Activated CD8-positive, alpha-beta memory T cell treated with anti-CD3 and anti-CD28 coated beads, Interleukin-2, amount 10 ng/mL, durations not matched to agents 7 days and 5 days (primary cell): ENCODE measurements at places on chromosomes 12 and 14. TPM values are rescaled to one million over a fixed set of nuclear protein-coding genes. Genes with fewer than 3 reads are reported as not detected.

GRCh38 chr12:57810450-57810849, 8.1 kb downstream of the AVIL start:
- no peak for DNase-seq
- no peaks in the 10 kb centered on the region for H3K4me1 ChIP-seq
- H3K27ac ChIP-seq, result no peak overlapping the region
- H3K36me3 ChIP-seq, result no peaks in the 10 kb centered on the region
- H3K4me3 ChIP-seq, result no peak overlapping the region

DNA sequence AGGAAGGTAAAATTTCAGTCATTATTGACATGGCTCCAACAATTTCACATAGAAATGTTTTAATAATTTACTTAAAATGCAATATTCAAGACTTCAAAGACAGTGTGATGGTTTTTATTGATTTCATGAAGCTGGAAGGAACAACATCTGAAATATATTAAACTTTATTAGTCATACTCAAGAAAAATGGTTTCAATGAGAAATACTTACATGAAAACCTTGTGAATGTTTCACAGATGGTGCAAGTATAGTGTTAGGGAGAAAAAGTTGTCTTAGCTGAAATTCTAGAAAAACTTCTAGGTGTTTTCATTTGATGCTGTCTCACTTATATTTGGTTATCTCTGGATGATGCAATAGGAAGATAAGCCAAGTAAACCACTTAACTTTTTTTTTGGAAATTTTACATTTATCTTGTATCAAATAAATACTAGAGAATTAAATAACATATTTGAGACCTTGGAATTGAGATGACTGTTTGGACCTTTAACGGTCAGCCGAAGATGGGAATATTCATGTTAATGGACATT, 65.5 kb downstream of the PELI2 start:
- no peak overlapping the region for H3K27ac ChIP-seq
- peaks cover 4% of the 10 kb centered on the region for H3K27me3 ChIP-seq
- no peaks in the 10 kb centered on the region for H3K36me3 ChIP-seq

GRCh38 chr14:50778721-50779483, 52.1 kb downstream of the NIN start:
- no peak for DNase-seq
- peak overlapping the region; percentile 49 for H3K27ac ChIP-seq
- no peak overlapping the region for H3K4me3 ChIP-seq
- H3K36me3 ChIP-seq, result peaks cover 21% of the 10 kb centered on the region
- H3K27me3 ChIP-seq, result no peaks in the 10 kb centered on the region

GRCh38 chr14:68924186-68925158, 54.6 kb downstream of the ACTN1 start:
- peaks cover 6% of the 10 kb centered on the region for H3K27me3 ChIP-seq
- peaks cover 15% of the 10 kb centered on the region for H3K36me3 ChIP-seq
- no peak overlapping the region for H3K4me3 ChIP-seq
- DNase-seq, result no peak
- H3K27ac ChIP-seq, result no peak overlapping the region

- no peak overlapping the region for H3K27ac ChIP-seq
- H3K36me3 ChIP-seq, result no peaks in the 10 kb centered on the region
- DNase-seq, result no peak
- no peaks in the 10 kb centered on the region for H3K4me1 ChIP-seq
Measured at GRCh38 chr12:66603461-66603860, 75.4 kb downstream of the GRIP1 start.

DNA sequence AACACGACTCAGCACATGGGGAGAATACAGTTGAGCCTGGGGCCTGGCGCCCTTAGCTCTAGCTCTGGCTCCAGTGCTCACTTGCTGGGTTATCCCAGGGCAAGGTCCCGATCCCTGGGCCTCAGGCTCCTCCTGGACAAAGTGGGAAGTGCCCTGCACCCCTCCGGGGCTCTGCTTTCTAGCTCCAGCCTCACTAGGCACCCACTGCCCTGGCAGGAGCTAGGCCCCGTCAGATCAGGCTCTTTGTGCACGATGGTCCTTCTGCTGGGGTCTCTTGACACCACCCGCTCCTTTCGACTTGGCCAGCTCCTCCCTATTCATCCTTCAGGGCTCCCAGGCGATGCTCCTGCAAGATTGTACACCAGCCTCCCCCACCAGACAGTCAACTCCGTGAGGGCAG, 23.4 kb downstream of the NCKAP5L start:
- H3K27me3 ChIP-seq, result no peaks in the 10 kb centered on the region
- DNase-seq, result no peak
- H3K4me1 ChIP-seq, result no peaks in the 10 kb centered on the region
- H3K4me3 ChIP-seq, result no peak overlapping the region
- no peak overlapping the region for H3K27ac ChIP-seq

DNA sequence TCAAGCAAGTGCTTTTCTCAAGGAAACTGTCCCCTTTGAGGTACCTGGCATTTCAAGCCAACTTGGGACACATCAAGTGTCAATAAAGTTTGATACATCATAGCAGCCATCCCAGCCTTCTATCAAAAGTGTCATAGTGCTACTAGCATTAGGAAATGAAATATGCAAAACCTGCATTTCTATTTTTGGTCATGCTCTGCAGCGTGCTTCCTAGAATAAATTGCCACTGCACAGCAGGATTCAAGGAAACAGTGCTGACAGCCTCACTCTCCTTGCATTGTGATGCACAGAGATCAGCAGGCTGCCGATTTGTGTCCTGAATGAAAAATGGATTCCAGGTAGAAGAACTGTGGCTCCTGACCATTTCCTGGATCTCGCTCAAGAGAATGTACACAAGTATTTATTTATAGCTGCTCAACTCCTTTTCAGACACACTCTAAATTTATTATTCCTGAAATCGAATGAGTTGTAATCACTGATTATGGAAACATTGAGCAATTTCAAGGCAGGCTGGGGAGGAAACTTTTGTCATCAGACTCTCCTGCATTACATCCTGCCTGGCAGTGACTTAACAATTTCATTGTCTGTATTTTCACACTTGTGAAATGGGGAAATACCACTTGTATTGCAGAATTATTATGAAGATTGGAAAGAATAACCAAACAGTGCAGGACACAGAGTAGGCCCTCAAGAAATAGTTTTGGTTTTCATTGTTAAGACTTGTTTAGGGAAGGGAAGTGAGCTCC, 120.9 kb downstream of the SLC38A6 start:
- no peaks in the 10 kb centered on the region for H3K27me3 ChIP-seq
- H3K4me3 ChIP-seq, result no peak overlapping the region
- peaks cover 35% of the 10 kb centered on the region for H3K4me1 ChIP-seq
- peak overlapping the region; percentile 85 for H3K27ac ChIP-seq
- peak; percentile 45 for DNase-seq
- peaks cover 18% of the 10 kb centered on the region for H3K36me3 ChIP-seq

DNA sequence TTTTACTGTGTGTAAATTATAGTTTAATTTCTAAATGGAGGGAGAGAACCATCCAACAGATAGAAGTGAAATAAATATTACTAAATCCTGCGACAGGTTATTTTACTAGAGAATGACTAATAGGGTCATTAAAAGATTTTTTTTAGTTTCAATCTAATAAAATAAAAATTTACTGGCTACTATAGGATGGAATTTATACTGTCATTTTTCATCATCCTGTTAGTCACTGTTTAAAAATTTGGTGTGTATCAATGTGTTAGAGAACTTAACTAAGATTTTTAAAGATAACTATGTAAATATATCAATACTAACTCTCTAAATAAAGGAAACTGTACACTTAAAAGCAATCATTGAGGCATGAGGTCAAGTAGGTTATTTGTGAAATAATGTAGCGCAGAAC, 41.1 kb upstream of the CDKN3 start:
- no peak overlapping the region for H3K4me3 ChIP-seq
- H3K4me1 ChIP-seq, result no peaks in the 10 kb centered on the region
- no peak for DNase-seq

- no peaks in the 10 kb centered on the region for H3K27me3 ChIP-seq
- no peak for DNase-seq
- no peaks in the 10 kb centered on the region for H3K36me3 ChIP-seq
Measured at GRCh38 chr12:1800401-1801302, 19.7 kb upstream of the LRTM2 start.

GRCh38 chr12:1501695-1502378, 92.5 kb downstream of the FBXL14 start:
- no peak for DNase-seq
- H3K27me3 ChIP-seq, result peaks cover 43% of the 10 kb centered on the region
- H3K4me1 ChIP-seq, result peaks cover 13% of the 10 kb centered on the region
- H3K36me3 ChIP-seq, result no peaks in the 10 kb centered on the region
- H3K27ac ChIP-seq, result no peak overlapping the region
- no peak overlapping the region for H3K4me3 ChIP-seq

DNA sequence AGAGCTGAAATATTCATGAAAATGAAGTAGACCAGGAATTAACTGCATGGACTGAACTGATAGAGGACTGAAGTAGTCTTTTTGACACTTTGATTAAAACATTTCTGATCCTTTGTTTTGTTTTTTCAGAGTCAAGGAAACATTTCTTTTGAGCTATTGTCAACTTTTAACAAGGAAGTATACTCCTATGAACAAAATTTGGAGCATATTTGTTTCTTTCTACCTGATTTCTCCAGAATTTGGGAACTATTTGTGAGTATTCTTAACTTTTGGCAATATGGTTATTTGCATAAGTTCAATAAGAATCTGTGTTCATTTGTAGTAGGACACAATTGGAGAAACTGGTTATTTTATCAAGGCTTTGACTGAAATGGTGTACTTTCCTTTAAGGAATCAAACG, 71.3 kb upstream of the HECTD1 start:
- H3K4me1 ChIP-seq, result peaks cover 12% of the 10 kb centered on the region
- H3K36me3 ChIP-seq, result peaks cover 12% of the 10 kb centered on the region
- H3K4me3 ChIP-seq, result no peak overlapping the region

DNA sequence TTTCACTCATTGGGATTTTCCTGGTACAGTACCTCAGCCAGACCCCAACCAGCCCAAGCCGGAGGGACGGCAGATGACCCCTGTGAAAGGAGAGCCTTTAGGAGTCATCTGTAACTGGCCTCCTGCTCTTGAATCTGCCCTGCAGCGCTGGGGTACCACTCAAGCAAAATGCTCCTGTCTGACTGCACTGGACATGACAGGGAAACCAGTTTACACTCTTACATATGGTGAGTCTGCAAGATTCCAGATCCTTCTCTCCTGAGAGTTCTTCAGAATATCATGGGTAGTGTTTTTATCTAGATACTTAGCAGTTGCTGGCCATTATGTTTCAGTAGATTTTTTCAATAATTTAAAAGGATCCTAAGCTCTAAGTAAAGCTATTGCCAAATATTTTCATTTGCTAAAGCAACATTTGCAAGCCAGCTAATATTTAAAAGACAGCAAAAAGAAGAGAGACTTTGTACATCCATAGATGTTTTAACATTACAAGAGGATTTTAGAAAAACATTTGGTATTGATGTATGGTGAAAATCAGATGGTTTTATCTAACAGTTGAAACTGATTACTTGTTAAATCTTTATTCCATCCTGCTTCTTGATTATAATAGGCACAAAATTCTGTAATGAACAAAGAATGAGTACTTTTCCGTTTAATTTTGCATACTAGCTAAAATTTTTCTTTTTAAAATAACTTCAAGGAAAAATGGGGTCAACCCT, 85.1 kb upstream of the ATF1 start:
- H3K4me3 ChIP-seq, result no peak overlapping the region
- no peaks in the 10 kb centered on the region for H3K27me3 ChIP-seq
- peaks cover 14% of the 10 kb centered on the region for H3K36me3 ChIP-seq
- H3K4me1 ChIP-seq, result peaks cover 2% of the 10 kb centered on the region

DNA sequence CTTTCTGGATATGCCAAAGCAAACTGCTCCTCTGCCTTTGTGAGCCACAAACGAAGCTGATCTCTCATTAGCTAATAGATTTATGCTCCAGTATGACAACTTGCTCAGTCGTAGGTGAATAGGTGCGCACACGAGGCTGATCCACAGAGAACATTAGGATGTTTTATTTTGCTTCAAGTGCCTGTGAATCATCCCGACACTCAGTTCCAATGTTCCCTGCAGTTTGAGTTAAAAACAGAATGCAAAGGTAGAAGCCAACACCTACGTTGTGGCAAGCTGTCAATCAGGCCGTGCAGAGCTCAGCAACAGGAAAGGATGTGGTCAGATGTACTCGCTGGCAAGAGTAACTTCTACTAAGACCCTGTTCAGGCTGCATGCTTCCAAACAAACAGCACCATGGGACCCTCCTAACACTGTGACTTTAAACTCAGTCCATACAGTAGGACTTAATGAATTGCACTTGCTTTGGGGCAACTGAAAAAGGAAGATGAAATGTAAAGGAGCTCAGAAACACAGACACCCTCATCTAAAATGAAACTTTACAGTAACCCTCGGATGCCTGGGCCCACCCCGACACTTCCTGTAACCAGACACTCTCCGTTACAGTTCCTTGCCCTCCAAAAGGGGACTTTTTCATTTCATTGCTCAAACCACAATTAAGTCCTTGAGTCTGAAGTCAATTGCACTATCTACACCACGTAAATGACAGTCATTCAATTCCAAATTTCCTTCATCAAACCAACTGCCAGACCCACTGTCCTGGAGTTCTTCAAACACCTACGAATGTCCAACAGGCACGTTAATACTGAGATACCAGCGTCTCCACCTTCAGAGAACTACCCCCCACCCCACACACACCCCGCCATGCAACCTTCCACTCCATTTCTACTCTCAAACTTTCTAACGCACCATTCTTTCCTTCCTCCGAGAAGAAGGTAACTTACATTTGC, 1.6 kb downstream of the CCDC88C start:
- DNase-seq, result peak; percentile 90
- H3K27me3 ChIP-seq, result peaks cover 5% of the 10 kb centered on the region
- peak overlapping the region; percentile 99 for H3K4me3 ChIP-seq
- H3K27ac ChIP-seq, result peak overlapping the region; percentile 100
- H3K36me3 ChIP-seq, result peaks cover 46% of the 10 kb centered on the region

- peaks cover 13% of the 10 kb centered on the region for H3K27me3 ChIP-seq
- H3K4me1 ChIP-seq, result no peaks in the 10 kb centered on the region
- no peaks in the 10 kb centered on the region for H3K36me3 ChIP-seq
- DNase-seq, result no peak
- H3K4me3 ChIP-seq, result no peak overlapping the region
- no peak overlapping the region for H3K27ac ChIP-seq
Measured at GRCh38 chr12:51636581-51636980, 45.5 kb downstream of the SCN8A start.

DNA sequence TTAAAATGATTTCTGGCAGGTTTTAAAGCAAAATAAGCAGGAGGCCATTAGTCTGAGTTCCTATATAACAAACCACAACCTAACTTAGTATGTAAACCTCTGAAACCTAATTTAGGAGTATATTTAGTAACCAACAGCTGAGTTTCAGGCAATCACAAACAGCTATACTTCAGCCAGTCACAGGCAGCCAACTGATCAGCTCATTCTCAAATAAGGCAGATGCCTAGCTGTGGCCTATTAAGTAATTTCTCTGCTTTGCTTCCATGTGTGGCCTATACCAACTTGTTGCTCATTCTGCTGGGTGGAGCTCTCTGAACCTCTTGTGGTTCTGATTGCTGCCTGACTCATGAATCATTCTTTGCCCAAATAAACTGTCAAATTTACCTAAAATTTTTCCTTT, 408.9 kb upstream of the FBXO33 start:
- no peaks in the 10 kb centered on the region for H3K27me3 ChIP-seq
- no peaks in the 10 kb centered on the region for H3K36me3 ChIP-seq
- no peaks in the 10 kb centered on the region for H3K4me1 ChIP-seq
- no peak for DNase-seq

The DYRK2 gene
- total RNA-seq, result 27.7 TPM

The BRI3BP gene
- total RNA-seq, result 25.8 TPM

The TRIM9 gene
- total RNA-seq, result 0.56 TPM

The KRT6C gene
- not detected for total RNA-seq

The FBRSL1 gene
- 48.6 TPM for total RNA-seq

The RNASE4 gene
- 0.75 TPM for total RNA-seq

The PPTC7 gene
- total RNA-seq, result 32.9 TPM

The POTEM gene
- total RNA-seq, result not detected

The SMOC1 gene
- not detected for total RNA-seq

The HOXC4 gene
- total RNA-seq, result 1.9 TPM
